Myometrial cell (primary cell): ENCODE measurements at places on chromosomes 5 and 9. TPM values are rescaled to one million over a fixed set of nuclear protein-coding genes. Genes with fewer than 3 reads are reported as not detected.

NR6A1 gene
- total RNA-seq, result under 0.01 TPM in 2 replicates

SLC1A1 gene
- 2.0 and 3.2 TPM in 2 replicates for total RNA-seq

FRRS1L gene
- total RNA-seq, result under 0.01 and 0.29 TPM in 2 replicates

SOHLH1 gene
- total RNA-seq, result not detected in 2 replicates

PPIP5K2 gene
- 26.8 and 46.8 TPM in 2 replicates for total RNA-seq

BNC2 gene
- 18.1 and 21.0 TPM in 2 replicates for total RNA-seq

NUTM2F gene
- not detected in 2 replicates for total RNA-seq

FAM13B gene
- total RNA-seq, result 2.7 and 2.9 TPM in 2 replicates

PCDHGA1 gene
- total RNA-seq, result 0.29 TPM in 1 of 2 replicates, not detected in the other

POLR1E gene
- total RNA-seq, result 30.6 and 34.2 TPM in 2 replicates

HMGCS1 gene
- 162 and 180 TPM in 2 replicates for total RNA-seq

DPYSL3 gene
- 83.6 and 86.5 TPM in 2 replicates for total RNA-seq

TAF11L5 gene
- not detected in 2 replicates for total RNA-seq

PLCXD3 gene
- total RNA-seq, result 5.7 and 6.1 TPM in 2 replicates

HRCT1 gene
- total RNA-seq, result 0.18 and 0.86 TPM in 2 replicates

HSD17B3 gene
- total RNA-seq, result not detected in 2 replicates

NEUROG1 gene
- not detected in 2 replicates for total RNA-seq

RNF20 gene
- total RNA-seq, result 14.1 and 18.3 TPM in 2 replicates

FBP1 gene
- total RNA-seq, result not detected in 2 replicates

IL13 gene
- not detected in 2 replicates for total RNA-seq

SPINK6 gene
- 1.1 TPM in 1 of 2 replicates, not detected in the other for total RNA-seq

IFNB1 gene
- not detected in 2 replicates for total RNA-seq

CEL gene
- total RNA-seq, result under 0.01 TPM in 2 replicates

INSL6 gene
- not detected in 2 replicates for total RNA-seq

THBS4 gene
- 0.18 TPM in 1 of 2 replicates, not detected in the other for total RNA-seq

ZNF618 gene
- 6.1 and 6.2 TPM in 2 replicates for total RNA-seq

GRPEL2 gene
- total RNA-seq, result 17.0 and 20.7 TPM in 2 replicates

AK8 gene
- total RNA-seq, result 0.18 TPM in 1 of 2 replicates, not detected in the other

ATP10B gene
- not detected in 2 replicates for total RNA-seq

SLC26A2 gene
- total RNA-seq, result 8.1 and 9.0 TPM in 2 replicates

CAVIN4 gene
- total RNA-seq, result not detected in 2 replicates

PCDHGA8 gene
- 0.71 and 0.86 TPM in 2 replicates for total RNA-seq

TICAM2 gene
- total RNA-seq, result 9.5 and 16.7 TPM in 2 replicates

LCN10 gene
- not detected in 2 replicates for total RNA-seq

TGFBI gene
- total RNA-seq, result 669 and 671 TPM in 2 replicates

BTNL8 gene
- not detected in 2 replicates for total RNA-seq

MAN1B1 gene
- total RNA-seq, result 122 and 133 TPM in 2 replicates

PCDHA13 gene
- total RNA-seq, result not detected in 2 replicates

MARCOL gene
- total RNA-seq, result not detected in 2 replicates

HNRNPK gene
- total RNA-seq, result 570 and 620 TPM in 2 replicates

ACTBL2 gene
- total RNA-seq, result 3.2 and 5.1 TPM in 2 replicates

DBH gene
- total RNA-seq, result not detected in 2 replicates

CCNI2 gene
- not detected in 2 replicates for total RNA-seq

SH3GL2 gene
- total RNA-seq, result not detected in 2 replicates

AFAP1L1 gene
- 5.1 and 11.2 TPM in 2 replicates for total RNA-seq

UQCRQ gene
- 185 and 209 TPM in 2 replicates for total RNA-seq

CDC23 gene
- total RNA-seq, result 14.7 and 22.5 TPM in 2 replicates

NR5A1 gene
- not detected in 2 replicates for total RNA-seq

ZNF189 gene
- 8.9 and 10.5 TPM in 2 replicates for total RNA-seq

C9 gene
- not detected in 2 replicates for total RNA-seq

SLC4A9 gene
- not detected in 2 replicates for total RNA-seq

OTP gene
- not detected in 2 replicates for total RNA-seq

TXN gene
- total RNA-seq, result 357 and 379 TPM in 2 replicates

OBP2B gene
- not detected in 2 replicates for total RNA-seq

POU5F2 gene
- total RNA-seq, result under 0.01 TPM in 1 of 2 replicates, not detected in the other

ZBTB34 gene
- 1.2 and 2.5 TPM in 2 replicates for total RNA-seq

FBXL7 gene
- total RNA-seq, result 6.3 and 7.3 TPM in 2 replicates

RFESD gene
- 0.58 and 2.1 TPM in 2 replicates for total RNA-seq

PCDHGB1 gene
- 0.35 TPM in 1 of 2 replicates, not detected in the other for total RNA-seq

GZMA gene
- total RNA-seq, result not detected in 2 replicates
